ENCODE measurements at places on chromosomes 2 and 18.

- no peak for DNase-seq
Observed at GRCh38 chr2:69535817-69536241, 98.6 kb upstream of the NFU1 start.

- no peak for DNase-seq
Observed at GRCh38 chr18:74190086-74190485, 41.8 kb downstream of the TIMM21 start.

- no peak for DNase-seq
Observed at GRCh38 chr2:30026091-30027055, 105.0 kb upstream of the ALK start.

DNA sequence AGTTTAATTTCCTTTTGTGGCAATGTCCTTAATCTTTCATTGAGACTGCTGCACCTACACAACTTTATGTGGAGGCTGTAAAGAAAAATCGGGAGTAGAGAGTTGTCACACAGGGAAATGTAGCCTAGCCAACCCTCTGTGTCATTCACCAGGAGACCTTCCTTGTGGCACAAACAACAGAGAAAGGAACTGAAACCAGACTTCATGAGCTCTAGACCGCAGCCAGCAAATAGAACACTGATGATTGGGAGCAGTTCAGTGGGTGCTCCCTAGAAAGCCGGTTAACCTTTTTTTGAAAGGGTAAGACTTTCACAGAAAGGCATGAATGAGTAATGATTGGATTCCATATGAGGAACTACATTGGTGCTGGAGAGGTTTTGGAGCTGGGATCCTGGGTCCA, 1752.4 kb upstream of the CELF4 start:
- DNase-seq = no peak

DNA sequence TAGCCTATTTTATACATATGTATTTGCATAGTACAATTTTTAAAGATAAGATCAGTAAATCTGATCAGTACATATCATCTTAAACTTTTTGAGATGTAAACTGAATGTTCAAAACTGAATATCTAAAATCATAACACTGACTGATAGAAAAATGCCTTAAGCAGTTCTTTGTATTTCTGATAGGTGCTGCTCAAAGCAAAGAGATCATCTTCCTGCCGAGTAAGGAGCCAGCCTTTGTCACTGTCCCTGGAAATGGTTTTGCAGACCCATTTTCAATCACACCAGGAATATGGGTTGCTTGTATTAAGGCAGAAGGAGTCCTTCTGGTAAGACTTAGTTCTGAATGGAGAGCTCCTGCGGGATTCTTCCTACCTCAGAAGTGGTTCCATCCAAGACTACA, 135.0 kb downstream of the LAMA3 start:
- no peak for DNase-seq

- no peak for DNase-seq
Observed at GRCh38 chr2:240162531-240162930, 22.1 kb upstream of the OTOS start.

DNA sequence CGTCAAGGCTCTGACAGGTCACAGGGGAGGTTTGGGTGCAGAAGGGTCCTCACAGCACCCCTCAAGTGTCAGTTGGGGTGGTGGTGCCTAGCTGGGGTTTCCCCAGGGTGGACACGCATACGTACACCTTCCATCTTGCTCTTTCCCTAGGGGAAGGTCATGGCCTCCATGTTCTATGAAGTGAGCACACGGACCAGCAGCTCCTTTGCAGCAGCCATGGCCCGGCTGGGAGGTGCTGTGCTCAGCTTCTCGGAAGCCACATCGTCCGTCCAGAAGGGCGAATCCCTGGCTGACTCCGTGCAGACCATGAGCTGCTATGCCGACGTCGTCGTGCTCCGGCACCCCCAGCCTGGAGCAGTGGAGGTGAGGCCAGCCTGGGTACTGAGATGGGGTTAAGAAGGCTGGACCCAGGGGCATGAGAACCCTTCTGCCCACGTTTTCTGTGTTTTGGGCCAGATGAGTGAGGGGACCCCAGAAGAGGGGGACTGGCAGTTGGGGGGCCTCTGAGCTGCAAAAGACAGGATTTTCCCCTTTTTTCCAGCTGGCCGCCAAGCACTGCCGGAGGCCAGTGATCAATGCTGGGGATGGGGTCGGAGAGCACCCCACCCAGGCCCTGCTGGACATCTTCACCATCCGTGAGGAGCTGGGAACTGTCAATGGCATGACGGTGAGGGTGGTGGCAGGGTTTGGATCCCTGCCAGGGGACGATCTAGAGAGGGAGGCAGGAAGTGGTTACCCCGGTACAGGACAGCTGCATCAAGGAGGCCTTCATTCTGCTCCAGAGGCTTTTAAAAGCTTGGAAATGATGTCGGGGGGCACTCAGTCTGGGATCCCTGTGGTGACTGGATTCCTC, 20.9 kb downstream of the SLC30A3 start:
- no peak for DNase-seq

DNA sequence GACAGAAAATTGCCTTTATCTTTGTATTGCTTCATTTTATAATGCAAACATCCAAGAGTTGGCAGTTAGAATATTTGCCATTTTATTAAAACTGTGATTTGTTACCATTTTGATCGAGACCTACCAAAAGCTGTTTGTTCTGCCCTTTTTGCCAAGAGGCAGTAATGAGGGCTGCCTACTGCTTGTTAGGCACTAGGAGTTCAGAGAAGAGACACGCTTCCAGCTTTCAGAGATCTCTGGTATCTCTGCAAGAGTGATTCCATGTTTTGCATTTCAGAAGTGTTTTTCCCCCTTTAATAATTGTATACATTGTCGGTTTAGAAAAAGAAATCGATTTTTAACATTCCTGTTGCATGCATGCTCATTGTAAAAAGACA, 628 bp downstream of the MRPL30 start:
- no peak for DNase-seq

- no peak for DNase-seq
Observed at GRCh38 chr2:98463988-98464771, 19.5 kb downstream of the INPP4A start.

GRCh38 chr2:239910404-239910803, 114.7 kb downstream of the NDUFA10 start:
- DNase-seq = no peak

GRCh38 chr2:224442071-224442967, 40.4 kb upstream of the FAM124B start:
- DNase-seq = peak; percentile 19

DNA sequence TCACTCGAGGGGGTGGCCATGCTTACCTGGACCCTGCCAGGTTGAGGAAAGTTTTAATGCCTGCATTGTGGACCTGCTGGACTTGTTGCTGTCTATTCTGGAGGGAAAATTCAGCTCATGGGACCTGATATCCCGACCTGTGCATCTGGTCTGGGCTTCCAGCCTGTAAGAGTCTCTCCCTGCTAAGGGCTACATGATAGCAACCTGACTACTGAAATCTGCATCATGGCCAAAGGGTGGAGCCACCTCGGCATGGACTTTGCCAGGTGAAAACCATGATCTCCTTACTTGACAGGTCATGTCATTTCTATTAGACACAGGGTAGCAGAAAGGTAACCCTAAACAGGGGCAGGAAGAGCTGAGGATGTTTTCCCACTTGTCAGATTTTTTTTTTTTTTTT, 12.9 kb upstream of the SLC66A3 start:
- no peak for DNase-seq

DNA sequence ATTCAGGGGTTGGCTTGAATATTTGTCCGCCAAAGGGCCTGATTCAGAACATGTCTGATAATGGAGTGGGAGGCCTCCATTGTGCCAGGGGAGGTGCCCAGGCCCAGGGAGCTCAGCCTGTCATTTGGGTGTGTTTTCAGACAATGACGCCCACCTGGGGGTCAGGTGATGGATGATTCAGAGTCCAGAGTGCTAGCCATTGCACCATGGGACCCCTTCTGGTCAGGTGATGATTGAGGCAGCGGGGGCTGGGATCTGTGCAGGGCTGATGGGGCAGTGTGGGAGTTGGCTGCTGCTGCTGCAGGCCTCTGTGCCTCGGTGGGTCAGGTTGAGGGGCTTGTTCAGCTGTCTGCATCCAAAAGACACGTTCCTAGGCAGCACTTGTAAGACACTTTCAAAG, 8.3 kb upstream of the ARHGEF4 start:
- DNase-seq = no peak

DNA sequence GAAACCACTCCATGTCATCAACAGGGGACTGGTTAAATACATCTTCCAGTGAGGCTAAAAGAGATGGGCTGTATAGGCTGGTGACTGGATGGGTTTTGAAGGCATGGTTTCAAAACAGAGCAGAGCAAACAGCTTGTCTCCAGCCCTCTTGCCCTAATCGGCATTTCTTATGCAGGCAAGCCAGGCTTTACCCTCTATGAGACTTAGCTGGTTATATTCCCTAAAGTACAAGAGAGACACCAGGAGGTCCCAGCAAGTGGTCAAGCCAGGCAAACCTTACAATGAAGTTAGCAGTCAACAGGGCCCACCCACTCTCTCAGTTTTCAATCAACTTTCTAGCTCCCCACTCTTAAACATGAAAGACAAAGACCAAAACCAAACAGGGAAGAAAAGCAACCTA, 19.0 kb downstream of the OSBPL1A start:
- no peak for DNase-seq

- no peak for DNase-seq
Observed at GRCh38 chr2:224395620-224396390, 6.1 kb downstream of the FAM124B start.

- DNase-seq = peak; percentile 6
Observed at GRCh38 chr2:20065885-20066602, 14.6 kb upstream of the LAPTM4A start.

GRCh38 chr2:168327328-168327727, 79.9 kb upstream of the STK39 start:
- no peak for DNase-seq

DNA sequence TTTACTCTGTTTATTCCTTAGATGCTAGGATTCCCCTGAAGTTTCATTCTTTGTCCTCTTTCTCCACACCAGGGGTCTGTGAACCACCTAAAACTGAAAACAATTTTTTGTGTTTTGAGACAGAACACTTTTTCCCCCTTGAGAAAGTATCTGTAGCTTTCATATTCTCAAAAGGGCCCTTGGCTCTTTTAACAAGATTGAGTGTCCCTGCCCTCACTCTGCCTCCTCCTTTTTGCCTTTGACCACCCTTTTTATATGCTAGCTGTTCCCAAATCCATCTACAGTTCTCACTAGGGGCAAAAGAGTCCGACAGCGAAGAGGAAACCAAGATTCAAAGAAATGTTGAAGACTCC, 883 bp upstream of the EHBP1 start:
- DNase-seq = no peak

GRCh38 chr2:173134703-173135102, 59.1 kb downstream of the MAP3K20 start:
- no peak for DNase-seq

- no peak for DNase-seq
Observed at GRCh38 chr2:45194596-45194995, 185.3 kb upstream of the SIX2 start.

DNA sequence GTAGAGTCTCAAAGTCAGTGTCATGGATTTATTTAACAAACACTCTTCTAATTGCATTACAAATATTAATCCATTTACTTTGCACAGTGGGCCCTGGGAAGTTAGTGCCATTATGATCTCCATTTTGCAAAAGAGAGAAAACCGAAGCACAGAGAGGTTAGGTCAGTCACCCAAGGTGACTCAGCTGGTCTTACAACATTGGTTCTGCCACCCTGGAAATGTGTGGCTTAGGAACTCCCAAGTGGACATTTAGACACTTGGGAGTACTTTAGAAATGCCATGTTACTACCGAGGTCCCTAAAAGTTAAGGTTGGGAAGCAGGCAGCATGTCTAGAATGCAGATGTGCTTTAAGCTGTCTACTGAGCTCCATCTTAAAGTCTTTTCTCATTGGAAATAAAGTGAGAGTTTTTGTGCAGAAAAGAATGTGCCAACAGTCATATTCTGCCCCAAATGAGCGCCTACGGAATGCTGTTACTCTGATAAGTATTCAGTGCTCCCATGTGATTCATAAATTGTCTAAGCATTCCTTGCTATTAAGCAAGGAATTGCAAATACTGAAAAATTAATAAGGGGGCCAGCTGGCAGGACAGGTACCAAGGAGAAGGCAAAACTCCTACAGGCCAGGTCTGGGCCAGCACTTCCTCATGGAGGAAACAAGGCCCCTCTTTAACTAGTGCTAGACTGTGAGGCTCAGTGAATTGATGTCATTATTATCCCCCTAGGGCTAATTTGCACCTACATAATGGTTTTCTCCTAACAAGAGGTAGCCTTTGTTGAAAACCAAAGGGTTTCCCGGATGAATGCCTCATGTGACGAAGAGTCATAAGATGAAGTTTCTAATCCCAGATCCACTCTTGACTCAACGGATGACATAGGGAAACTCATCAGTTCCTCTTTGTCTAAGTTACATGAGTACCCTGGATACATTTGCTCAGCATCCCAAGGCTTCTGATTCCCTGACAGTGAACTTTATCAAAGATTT, 16.3 kb downstream of the NRP2 start:
- DNase-seq = no peak

DNA sequence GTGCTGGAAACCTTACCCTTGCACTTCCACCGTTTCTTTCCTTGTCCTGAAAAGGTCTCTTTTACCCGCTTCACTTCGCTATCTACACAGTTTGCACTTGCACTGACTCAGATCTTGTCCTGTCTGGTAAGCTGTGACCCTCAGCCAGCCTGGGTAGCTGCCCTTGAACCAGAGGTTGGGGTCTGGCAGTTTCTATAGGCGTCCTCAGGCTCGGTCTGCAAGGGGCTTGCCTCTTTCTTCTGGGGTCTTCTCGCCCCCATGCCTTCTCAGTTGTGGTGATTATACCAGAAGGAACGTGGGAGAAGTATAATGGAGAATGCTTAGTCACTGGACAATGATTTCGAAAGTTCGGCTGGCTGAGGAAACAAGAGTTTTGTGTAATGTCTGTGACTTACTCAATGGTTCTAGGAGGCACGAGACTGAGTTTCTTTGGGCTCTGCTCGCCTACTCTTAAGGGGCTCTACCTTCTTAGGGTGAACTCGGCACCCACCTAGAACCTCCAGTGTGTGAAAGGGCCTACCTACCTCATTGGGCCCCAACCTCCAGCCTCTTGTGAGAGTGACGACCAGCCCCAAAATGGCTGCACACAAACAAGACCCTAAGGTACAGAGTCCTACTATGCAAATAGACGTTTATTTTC, 6.9 kb upstream of the STAT1 start:
- DNase-seq = no peak

- no peak for DNase-seq
Observed at GRCh38 chr2:44267796-44268648, 7.3 kb upstream of the SLC3A1 start.

GRCh38 chr2:170180031-170180566, 2.2 kb downstream of the MYO3B start:
- no peak for DNase-seq

- no peak for DNase-seq
Observed at GRCh38 chr2:217562871-217563480, 439.8 kb downstream of the TNS1 start.

- no peak for DNase-seq
Observed at GRCh38 chr2:105598829-105599698, 145.6 kb upstream of the NCK2 start.

Measured in stimulated activated naive CD8-positive, alpha-beta T cell treated with anti-CD3 and anti-CD28 coated beads, Interleukin-15, amount 100 ng/mL, for 72 hours (primary cell).